Nucleus accumbens (tissue), 56 donors: ENCODE measurements at places on chromosomes 3 and 15.

DNA sequence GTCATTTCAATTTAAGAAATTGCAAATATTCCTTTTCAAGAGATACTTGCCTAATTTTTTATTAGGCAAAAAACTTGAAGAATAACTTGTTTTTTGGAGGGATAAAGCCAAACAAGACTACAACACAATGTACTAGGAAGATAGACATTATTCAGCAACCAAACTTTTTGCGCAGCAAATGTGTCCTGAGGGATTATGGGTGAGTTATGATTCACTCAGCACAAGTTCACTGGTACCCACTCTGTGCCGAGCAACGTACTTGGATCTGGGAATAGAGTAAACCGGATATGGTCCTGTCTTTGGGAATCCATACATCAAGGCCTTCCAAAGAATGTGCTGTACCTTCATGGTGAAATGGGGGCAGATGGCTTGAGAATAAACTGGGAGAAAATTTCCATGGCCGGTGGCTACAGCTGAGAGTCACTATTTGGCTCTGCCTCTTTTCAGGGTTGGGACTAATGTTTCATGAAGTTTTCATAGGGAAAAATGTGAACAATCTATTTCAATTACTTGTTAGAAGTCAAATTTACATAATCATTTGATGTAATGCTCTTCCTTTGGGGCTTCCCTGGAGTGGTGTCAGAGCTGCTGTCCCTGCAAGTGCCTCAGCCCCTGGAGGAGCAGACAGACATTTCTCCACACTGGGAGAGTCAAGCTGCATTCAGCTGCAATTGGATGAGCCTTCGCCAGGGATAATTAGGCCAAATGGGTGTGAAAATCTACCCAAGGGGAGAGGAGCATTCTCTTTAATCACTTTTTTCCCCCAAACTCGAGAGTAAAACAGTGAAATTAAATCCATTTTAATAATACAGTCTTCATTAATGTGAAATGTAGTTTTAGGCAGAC lies 315.2 kb downstream of the CLSTN2 start:
- no peak for DNase-seq

DNA sequence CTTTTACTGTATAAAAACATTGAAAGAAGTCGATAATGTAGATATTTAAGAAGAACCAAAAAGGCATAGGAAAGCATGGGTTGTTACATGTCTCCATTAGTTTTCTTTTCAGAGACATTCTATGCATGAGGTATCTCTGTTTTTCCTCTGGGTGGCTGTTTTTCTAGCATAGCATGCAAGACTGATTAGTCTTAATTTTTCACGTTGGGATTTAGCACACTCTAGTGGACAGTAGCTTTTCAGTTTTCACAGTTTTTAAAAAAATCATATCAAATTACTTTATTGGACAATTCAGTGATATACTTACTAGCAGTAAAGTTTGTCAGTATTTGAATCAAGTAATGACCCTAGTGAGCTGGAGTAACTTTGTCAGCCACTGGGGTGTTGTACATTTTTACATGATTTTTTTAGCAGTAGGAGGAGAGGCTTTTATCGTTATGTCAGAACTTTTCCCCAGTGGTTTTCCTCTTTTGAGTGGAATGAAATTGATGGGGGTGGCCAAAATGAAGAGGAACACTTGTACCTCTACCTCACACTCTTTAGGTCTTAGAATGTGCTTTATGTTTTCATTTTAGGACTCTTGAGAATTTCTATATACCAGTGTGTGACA lies 57.2 kb downstream of the SEC22A start:
- no peak for DNase-seq

GRCh38 chr15:84889313-84889990 lies 5.0 kb downstream of the SLC28A1 start:
- no peak for DNase-seq

DNA sequence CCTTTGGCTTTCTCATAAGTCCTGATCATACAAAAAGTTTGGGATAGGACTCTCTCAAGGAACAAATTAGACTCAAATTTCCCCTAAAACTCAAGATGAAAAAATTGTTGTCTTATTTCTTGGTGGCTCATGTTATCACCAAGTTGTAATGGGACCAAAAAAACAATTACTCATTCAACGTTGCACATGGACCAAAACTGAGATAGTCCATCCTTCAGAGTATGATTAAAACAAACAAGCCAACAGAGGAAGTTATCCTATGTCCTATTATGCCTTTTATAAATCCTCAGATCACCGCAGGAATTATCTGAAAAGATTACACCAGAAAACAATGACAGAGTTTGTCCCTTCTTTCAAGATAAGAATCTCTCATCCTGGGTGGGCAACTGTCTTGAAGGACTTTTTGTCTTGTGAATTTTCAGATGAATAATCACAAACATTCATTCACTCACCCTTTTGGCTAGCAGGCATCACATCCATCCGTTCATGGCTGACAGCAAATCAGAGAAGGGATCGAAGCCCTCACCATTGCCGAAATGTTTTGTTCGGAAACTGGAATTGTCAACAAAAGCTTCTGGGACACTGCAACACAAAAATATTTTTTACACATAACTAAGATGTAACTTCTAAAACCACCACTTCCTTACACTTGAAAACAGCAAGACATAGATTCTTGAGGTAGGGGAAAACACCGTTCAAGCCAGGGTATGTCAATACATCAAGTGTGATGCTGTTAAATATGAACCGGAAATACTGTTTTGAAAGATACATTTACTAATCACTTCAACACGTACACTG lies 90.4 kb downstream of the FOXP1 start:
- DNase-seq: no peak

- DNase-seq: no peak
Observed at GRCh38 chr3:58874248-58874741, 175.5 kb downstream of the CFAP20DC start.

DNA sequence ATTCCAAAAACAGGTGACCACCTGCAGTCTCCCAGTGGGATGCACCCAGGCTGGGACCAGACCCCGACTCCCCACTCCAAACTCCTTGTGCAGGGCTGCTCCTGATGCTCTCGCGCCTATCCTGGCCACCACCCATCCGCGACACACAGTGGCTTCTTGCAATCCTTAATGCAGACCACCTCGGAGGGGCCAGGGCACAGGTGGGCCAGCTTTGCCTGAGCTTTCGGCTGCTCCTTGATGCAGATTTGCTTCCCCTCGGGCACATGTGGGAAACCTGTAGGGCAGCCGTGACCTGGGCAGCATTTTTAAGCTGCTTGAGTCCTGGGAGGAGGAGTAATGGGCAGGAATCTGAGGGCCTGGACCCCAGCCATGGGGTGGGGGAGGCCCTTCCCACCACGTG lies 18.9 kb downstream of the SLC6A11 start:
- no peak for DNase-seq

GRCh38 chr15:65189102-65189740 lies 4.1 kb upstream of the CLPX start:
- no peak for DNase-seq

GRCh38 chr3:196159952-196160804 lies 51.0 kb downstream of the ZDHHC19 start:
- DNase-seq: no peak

DNA sequence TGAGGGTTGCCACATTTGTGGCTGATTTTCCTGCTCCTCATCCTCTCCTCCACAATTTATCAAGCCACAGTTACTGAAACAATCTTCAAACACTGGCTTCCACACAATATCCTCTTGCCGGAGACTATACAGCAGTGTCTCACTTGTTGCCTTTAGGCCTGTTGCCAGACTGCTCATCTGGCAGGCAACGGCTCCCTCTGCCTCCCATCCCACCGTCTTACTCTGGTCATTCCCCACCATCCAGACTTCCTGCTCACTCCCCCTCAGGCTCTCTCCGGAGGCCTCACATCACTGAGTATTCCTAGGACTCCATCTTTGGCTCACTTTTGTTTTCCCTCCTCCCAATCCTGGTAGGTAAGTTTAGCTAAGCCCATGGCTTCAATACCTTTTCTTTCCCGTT lies 301.9 kb downstream of the IL20RB start:
- no peak for DNase-seq

DNA sequence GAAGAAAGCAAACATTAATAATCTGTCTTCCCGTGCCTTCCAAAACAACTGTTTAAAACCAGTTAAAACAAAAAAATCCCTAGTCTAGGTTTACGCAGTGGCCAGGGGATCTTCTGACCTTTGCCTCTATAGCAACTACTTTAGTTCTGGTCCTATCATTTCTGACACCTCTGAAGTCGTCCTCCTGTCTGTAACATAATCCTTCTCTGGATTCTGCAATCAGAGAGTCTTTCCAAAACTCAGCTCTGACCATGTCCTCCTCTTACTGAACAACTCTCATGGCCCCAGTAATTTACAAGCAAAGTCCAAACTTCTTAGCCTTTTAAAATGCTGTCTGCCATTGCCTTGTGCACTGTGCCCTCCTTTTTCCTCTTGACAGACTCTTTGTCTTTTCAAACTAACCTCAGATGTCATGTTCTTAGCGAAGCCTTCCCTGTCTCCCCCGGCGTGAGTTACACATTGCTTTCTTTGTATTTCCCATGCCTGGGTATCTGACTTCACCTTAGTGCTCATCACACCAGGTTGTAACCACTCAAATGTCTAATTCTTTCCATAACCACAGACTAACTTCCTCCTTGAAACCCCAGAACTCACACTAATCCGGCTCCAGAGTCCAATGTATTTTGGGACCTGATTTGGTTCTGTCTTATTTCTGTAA lies 105.2 kb upstream of the BNIP2 start:
- no peak for DNase-seq

GRCh38 chr3:151766454-151766853 lies 32.7 kb downstream of the AADACL2 start:
- no peak for DNase-seq

DNA sequence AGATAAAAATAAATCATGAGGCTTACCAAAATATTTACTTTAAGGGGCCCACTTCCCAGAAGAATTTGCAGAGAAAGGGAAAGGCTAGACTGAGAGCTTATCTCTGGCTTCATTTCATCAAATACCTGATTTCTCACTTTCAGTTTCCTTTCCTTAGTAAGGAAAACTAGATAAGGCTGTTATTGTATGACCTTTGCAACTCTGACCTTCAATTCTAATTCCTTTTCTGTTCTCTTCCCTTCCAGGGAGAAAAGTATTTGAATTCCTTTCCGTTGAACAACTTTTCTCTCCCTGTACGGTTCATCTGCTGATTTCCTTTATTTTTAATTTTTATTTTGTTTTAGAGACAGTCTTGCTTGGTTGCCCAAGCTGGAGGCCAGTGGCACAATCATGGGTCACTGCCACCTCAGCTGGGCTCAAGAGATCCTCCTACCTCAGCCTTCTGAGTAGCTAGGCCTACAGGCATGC lies 7.1 kb upstream of the PXK start:
- no peak for DNase-seq

DNA sequence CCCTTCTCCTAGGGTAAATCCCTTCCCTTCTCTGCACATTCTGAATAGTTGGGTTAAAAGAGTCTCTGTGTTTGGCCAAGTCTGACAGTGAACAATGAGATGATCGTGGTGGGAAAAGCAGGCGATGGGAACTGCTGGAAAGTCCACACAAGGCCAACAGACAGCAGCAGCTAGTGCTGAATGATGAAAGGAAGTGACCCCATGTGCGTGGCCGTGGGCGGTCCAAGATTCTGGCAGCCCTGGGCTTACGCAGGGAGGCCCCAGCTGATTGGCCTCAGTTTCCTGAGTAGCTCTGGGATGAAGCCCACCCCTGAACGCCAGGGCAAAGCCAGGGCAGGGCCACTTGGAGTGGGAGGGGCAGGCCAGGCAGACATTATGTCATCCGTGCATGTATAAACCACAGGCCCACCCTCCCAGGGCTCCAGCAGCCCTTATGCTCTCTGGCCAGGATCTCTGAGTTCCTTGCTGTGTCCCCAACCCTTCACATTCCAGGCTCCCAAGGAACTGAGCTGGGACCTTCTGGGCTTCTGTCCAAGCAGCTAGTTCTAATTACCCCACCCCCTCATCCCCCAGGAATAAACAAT lies 57.8 kb downstream of the CDC25A start:
- DNase-seq: peak; percentile 34

GRCh38 chr3:99633887-99634558 lies 4.4 kb upstream of the COL8A1 start:
- DNase-seq: no peak

GRCh38 chr15:70197318-70197944 lies 99.7 kb upstream of the TLE3 start:
- DNase-seq: no peak

GRCh38 chr3:46325645-46326300 lies 28.1 kb upstream of the CCR2 start:
- no peak for DNase-seq

DNA sequence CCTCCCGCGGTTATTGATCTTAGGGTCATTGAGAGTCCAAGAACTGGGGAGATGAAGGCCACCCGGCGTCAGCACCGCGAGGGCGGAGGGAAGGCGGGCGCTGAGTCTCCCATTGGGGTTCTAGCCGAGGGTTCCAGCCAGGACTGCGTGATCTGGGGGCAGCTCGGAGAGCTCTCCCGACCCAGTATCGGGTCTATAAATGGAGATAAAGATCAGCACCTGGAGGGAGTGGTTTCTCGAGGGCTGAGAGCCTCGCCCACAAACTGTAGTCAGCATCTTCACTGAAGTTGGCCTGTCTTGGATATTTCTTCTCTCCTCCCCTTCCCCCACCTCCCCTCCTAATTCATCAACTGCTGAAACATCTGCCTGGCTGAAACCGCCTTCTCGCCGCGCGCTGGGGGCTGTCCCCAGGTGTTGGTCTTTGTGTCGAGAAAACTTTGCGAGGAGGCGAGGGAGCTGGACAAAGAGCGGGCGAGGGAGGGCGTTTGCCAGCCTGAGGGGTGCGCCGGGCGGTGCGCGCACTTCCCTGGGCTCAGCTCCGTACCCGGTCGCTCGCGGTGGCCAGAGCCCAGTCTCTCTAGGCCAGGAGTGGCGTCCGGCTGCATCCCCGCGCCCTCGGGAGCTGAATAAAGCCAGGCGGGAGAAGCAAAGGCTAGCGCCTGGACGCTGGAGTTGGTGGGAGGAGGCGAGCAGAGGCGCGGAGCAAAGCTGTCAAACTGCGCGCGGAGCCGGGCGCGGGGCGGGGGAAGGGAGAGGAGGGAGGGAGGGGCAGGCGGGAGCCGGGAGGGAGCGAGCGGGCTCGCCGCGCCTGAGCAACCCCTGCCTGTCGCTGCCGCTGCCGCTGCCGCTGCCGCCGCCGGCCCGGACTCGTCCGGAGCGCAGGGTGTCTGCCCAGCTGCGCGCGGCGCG lies at the start of gene ST8SIA2:
TSS of gene ST8SIA2 (plus strand) at position 811 of the 909 bp plus-strand sequence. CDS start 184 bp downstream, outside the sequence.
- no peak for DNase-seq

GRCh38 chr15:41794081-41794480 lies 19.8 kb downstream of the MAPKBP1 start:
- DNase-seq: no peak

DNA sequence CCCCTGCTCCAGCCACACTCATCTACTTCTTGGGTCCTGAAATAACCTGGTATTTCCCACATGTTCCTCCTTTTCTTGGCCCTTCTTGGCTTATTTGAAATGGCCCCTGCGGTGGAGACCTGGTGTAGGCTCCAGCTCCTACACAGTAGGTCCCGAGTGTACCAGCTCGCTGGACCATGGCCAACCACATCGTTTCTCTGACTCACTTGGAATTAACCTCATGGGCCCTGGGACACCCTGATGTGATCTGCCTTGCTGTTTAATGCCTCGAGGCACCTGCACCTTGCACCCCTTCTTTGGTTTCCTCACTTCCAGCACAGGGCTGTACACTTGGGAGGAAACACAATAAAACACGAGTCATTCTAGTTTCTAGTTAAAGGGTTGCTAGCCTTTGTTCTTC lies 60.3 kb downstream of the FEM1B start:
- no peak for DNase-seq
